ENCODE measurements at places on chromosomes 1 and 21.
A peak's percentile ranks its signal among the peaks of the same experiment; 100 is the strongest.

- no peak for DNase-seq
These were observed 24.3 kb downstream of the AHCTF1 start for GRCh38 chr1:246907472-246907871.

DNA sequence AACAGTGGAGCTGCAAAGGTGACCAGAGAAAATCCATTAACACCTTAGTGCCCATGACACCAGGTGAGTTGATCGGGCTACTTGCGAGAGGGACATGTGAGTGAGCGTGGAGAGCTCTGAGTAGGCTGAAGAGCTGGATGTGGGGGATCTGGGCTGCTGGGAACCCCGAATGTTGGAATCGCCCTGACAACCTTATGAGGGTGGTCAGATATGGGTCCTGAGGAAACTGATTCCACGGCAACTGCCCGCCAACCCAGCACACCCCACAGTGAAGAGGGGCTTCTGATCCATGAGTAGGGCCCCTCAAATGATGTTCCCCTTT, 705 bp upstream of the QSOX1 start:
- no peak for DNase-seq

DNA sequence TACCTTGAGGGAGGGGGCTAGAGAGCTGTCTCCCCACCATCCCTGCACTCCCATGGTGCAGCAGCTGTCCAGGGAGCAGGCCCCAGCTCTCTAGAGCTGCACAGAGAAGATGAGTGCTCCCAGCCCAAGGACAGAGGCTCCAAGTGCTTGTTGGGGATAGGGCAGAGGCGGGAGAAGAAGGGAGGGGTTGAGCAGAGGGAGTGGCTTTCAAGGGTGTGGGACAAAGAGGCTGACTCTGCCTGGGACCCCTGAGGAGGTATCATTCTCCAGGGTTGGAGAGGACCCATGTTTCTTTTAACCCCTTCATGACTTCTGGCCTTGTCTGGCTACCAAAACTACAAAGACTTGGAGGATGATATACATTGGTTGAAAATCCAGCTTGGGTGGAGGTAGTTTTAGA, 14.6 kb downstream of the FOXD2 start:
- DNase-seq: no peak

DNA sequence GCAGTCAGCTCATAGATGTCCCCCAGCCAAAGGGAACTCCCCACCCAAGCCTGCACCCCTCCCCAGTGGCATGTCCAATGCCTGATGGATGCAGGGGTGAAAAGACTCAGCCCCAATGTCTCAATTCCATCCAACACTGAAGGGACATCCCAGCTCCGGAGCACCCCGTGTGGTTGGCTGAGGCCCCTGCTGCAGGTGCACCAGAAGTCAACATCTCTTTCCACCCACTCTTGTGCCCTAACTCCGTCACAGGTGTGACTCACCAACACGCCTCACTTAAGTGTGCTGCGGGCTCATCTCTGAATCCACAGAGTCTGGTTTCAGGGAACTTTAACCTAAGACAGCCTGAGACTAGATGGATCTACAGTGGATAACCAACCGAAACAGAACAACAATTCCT, 40.9 kb upstream of the ZBTB18 start:
- peak; percentile 35 for DNase-seq

DNA sequence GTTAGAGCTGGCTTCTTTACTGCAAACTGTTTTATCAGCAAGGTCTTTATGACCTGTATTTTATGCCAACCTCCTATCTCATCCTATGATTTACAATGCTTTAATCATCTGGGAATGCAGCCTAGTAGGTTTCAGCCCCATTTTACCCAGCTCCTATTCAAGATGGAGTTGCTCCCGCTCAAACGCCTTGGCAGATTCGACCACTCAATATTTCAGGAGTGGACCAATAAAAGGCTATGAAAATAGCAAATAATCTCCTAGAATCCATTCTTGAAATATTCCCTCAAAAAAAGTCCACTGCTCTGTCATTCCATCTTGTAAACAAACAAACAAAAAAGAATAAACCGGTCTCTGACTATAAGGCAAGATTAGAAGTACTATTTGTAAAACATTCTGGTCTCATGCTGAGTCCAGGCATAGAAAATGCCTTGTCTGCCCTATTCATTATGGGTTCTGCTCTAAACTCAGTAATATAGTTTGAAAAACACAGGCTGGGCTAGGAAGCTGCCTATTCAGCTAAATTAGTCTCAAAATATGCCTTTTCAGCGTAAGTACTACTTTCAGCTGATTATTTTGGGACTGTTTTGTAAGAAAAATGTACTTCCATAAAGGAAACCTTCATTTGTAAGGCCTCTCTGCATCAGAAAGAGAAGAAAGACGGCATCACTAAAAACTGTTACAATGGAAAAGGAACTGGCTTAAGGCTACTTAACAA, 53.0 kb downstream of the TBX19 start:
- no peak for DNase-seq

GRCh38 chr1:55353707-55354620, 138.8 kb upstream of the USP24 start:
- no peak for DNase-seq

DNA sequence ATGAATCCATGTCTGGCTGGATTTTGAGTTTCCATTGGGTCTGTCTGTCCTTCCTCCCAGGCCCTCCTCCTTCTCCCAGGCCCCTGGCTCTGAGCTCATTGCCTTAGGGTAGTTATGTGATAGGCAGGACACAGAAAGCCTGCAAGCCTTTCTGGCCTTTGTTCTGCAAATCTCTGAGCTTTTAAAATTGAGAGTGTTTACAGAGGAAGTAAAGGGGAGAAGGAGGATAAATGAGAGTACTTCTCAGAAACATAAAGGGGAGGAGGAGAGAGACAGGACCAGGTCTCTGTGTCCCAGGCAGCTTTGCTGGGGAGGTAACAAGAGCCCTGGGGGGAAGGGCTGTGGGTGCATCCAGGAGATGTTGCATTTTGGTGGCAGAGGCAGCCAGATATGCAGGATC, 126.7 kb downstream of the FOXD2 start:
- DNase-seq: no peak

- DNase-seq: no peak
These were observed 54.4 kb upstream of the ACOT11 start for GRCh38 chr1:54493608-54494007.

- DNase-seq: no peak
These were observed 289.9 kb downstream of the DPYD start for GRCh38 chr1:97630948-97631347.

DNA sequence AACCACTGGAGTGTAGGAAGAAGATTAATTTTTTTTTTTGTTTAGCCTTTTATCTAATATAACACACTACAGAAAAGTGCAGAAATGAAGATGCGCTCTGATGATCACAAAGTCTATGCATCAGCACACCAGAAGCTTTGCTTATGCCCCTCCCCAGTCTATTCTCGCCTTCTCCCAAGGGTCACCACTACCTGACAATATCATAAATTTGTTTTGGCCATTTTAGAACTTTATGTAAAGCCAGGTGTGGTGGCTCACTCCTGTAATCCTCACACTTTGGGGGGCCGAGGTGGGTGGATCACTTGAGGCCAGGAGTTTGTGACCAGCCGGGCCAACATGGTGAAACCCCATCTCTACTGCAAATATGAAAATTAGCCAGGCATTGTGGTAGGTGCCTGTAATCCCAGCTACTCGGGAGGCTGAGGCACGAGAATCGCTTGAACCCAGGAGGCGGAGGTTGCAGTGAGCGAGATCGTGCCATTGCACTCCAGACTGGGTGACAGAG, 231.3 kb downstream of the FOXD2 start:
- no peak for DNase-seq

DNA sequence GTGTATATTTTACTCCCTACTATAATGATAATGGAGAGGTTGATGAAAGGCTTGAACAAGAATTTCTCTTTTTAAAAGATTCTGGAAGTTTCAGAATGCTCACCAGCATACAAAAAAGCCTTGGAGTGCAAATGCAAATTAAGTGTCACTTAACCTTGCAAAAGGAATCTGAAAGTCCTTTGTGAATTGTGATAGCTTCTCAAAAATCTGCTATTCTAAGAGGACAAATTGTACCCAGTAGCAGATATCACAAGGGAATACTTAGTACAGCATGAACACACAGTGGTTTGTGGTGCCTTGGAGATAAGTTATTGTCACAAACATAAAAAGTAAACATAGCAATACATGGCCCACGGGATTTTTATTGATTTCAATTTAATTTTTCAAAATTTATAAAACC, 1208.3 kb upstream of the B3GALT2 start:
- no peak for DNase-seq

- DNase-seq: peak; percentile 39
These were observed 1.8 kb upstream of the MCOLN2 start for GRCh38 chr1:84998642-84999280.

- peak; percentile 58 for DNase-seq
These were observed at the start of gene SLC6A9 for GRCh38 chr1:44031252-44032169. SLC6A9 (minus strand) TSS chr1:44031462; CDS start chr1:44024277, 7,185 bp downstream.

GRCh38 chr1:68128157-68128556, 77.7 kb upstream of the DIRAS3 start:
- no peak for DNase-seq

DNA sequence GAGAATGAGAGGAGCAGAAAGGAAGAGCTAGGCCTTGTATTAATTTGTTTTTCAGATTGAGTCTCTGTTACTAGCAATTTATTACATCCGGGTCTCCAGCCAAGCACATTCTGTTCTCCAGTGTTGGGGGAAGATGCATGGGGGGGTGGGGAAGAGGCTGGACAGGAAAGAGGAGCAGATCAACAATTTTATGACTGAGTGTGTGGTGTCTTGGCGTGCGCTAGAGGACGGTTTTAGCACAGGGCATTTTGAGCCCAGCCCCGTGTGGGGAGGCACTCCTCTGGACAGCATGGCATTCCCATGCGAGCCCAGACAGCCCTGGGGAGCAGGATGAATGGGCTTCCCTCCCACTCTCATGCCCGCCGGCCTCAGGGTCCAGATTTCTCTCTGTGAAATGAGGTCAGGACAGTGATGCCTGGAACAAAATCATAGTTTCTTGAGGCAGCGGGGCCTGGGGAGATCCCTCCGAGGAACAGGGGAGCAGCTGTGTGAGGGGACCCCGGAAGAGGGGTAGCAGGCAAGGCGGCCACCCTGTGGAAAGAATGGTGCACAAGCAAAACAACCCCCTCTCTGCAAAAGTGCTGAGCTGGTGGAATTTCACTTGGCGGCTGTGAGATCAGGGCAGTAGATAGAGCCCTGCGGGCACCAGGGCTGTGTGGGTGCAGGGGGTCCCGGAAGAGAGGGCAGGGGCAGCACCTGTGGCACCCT, 16.3 kb downstream of the SOX13 start:
- DNase-seq: no peak

DNA sequence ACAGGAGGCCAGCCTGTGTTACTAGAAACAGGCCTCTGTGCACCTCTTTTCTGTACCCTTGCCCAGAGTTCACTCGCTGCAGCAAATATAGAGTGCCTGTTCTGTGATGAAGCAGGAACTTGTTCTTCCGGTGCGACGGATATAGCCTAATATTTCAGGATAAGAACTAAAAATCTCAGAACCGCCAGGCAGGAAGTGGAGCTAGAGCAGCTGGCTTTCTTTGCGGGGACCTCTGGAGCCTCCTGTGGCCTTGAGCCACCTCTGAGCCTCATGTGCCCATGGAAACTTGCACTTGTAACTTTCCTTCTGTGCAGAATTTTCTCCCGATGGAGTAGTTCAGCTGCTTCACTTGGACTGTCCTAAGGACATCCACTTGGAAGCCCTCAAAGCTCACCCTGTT, 44.5 kb upstream of the VAMP3 start:
- DNase-seq: no peak

- DNase-seq: no peak
These were observed 18.1 kb downstream of the URB2 start for GRCh38 chr1:229643996-229644745.

- peak; percentile 80 for DNase-seq
These were observed 12.3 kb upstream of the IFNLR1 start for GRCh38 chr1:24199291-24199900.

GRCh38 chr1:221097479-221098281, 218.4 kb downstream of the HLX start:
- no peak for DNase-seq

DNA sequence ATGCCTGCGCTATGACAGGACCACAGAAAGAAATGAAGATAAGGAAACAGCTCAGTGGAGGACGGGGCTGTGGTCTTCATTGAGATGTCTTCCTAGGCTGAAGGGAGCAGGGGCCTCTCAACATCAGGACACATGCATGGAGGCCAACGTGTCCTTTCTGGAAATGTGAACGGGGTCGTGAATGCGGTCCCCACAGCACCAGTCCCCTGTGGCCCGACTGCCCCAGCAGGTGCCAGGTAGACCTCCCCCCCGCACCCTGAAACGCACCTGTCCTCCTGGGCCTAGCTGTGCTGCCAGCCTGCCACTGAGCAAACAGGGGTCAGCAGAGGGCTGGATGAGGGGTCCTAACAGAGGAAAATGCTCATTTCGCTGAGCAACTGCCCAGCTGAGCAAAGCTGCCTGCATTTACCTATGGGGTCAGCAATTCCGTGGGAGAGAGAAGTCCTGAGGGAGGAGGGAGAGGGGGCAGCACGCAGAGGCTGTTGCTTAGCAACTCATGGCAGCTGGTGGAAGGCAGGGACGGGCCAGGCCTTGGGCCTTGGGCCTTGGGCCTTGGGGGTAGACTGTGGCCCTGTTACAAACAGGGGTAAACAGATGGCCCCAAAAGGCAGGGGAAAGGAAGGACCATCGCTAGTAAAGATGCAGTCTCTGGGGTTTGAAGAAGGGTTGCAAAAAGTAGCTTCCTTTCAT, 77.4 kb downstream of the NPHP4 start:
- no peak for DNase-seq

GRCh38 chr1:201420608-201421002, 925 bp downstream of the TNNI1 start:
- DNase-seq: no peak

- DNase-seq: no peak
These were observed 8.6 kb downstream of the COL6A1 start for GRCh38 chr21:45990049-45990711.

DNA sequence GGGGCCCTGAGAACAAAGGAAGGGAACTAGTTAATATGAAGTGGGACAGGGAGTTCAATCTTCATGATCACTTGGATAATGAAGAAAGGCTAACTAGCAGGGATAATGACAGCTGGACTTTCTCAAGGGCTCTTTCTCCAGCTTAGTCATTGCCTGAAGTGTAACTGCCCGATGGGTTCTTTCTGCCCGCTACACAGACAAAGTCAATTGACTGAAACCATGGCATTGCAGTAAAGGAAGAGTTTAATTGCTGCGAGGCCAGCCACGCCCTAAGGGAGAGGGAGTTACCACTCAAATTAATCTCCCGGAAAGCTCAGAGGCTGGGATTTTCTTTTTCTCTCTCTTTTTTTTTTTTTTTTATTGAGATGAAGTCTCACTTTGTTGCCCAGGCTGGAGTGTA, 16.6 kb upstream of the SLC2A5 start:
- no peak for DNase-seq

DNA sequence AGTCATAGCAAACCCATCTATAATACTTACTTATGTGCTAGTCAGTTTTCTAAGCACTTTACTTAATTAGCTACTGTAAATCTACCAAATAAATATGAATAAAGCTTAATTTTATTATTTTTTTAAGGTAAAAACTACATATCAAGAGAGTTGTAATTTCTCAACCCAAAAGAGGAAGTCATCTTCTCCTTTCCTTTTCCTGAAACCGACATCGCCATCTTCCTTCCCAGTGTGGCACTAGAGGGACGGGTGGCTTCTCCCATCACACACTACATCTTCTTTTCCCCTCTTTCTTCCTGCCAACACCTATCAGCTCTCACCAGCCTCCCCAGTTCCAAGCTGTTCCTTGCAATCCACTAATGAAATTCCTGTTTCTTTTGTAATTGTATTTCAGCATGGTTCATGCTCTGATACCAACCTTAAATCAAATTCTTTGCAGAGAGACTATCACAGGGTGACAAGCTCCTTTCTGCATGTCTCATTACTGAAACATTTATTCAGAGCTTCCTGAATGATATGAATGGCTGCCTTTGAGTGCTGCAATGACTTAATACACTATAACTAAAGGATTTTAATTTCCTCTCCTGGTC, 251.6 kb upstream of the FAM78B start:
- no peak for DNase-seq

Data from stimulated activated CD4-positive, alpha-beta T cell treated with anti-CD3 and anti-CD28 coated beads, Interleukin-4, amount 100 ng/mL, for 24 hours (primary cell).